ENCODE measurements at places on chromosomes 1 and 21.

DNA sequence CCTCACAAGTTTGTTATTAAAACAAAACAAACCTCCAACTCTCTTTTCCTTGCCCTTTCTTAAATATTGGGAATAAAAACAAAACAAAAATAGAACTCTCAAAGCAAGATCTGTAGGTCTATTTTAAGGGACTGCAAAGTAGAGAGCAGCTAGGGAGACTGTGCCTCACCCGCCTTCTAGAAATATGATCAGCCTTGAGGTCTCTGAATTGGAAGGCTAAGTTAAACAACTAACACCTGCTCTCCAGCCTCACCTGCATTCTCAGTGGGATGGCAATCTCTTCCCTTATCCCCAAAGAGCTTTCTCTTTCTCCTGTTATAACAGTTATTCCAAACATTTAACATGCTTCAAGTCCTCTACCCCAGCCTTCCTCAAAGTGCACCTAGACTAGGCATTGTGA, 75.5 kb upstream of the TNR start:
- DNase-seq = no peak

GRCh38 chr21:42829954-42830353, 49.4 kb downstream of the WDR4 start:
- DNase-seq = no peak

GRCh38 chr21:30104241-30104640, 62.4 kb downstream of the CLDN17 start:
- no peak for DNase-seq

GRCh38 chr1:205716371-205717132, 33.4 kb downstream of the NUCKS1 start:
- no peak for DNase-seq

DNA sequence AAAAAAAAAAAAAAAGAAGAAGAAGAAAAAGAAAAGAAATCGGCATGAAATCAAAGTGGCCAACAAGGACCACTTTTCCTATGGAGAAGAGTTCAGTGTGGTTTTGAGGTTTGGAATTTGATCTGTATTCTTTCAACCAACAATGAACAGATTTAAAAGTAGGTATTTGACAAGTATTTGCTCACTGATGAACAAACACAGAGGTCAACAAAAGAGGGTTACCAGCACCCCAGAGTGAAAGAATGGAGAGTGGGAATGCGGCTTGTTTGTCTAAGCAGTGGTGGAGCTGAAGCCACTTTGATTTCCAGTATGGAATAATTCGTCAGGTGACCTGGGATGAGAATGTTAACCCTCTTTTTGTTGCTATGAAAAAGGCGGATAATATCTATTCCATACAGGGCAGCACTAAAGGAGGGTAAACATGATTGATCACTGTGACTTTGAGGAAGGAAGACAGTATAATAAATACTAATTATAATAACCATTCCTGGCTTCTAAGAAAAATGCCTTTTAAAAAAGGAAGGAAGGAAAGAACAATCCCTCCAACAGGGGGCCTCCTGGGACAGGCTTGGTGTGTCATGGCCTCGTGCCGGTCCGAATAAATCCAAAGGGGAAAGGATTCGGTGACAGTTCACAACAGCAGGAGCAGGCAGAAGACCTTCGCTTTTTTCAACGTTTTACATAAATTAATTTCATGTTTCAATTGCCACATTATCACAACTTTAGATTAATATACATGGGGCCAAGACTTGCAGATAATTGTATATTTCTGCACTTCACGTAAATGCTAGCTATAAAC, 37.2 kb upstream of the SIM2 start:
- DNase-seq = no peak

DNA sequence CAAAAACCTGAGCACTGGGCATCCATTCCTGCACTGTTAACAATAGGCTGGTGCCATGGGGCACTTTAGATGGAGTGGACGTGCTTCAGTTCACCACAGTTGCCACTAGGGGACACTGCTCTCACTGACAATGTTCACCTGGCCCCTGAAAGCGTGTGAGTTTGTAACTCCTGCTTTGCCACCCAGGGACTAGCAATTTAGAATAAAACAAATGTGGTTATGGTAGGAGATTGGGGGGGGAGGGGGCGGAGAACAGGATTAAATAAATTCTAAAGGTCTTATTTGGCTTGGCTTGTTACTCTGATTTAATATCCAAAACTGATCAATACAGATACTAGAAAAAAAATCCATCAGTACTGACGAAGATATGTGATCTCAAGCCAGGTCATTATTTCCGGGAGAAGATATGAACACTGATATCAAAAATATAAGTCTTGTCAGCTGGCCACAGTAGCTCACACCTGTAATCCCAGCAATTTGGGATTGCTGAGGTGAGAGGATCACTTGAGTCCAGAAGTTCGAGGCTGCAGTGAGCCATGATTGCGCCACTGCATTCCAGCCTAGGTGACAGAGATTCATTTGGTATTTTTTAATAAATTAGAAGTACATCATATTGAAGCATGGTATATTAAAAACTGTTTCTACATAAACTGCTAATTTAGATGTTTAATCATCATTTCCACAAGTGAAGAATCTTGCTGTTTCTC, 23.2 kb downstream of the INTS7 start:
- peak; percentile 37 for DNase-seq

- DNase-seq = no peak
These were observed 257.2 kb upstream of the AJAP1 start for GRCh38 chr1:4397196-4397595.

GRCh38 chr1:4726620-4727341, 72.4 kb downstream of the AJAP1 start:
- no peak for DNase-seq

DNA sequence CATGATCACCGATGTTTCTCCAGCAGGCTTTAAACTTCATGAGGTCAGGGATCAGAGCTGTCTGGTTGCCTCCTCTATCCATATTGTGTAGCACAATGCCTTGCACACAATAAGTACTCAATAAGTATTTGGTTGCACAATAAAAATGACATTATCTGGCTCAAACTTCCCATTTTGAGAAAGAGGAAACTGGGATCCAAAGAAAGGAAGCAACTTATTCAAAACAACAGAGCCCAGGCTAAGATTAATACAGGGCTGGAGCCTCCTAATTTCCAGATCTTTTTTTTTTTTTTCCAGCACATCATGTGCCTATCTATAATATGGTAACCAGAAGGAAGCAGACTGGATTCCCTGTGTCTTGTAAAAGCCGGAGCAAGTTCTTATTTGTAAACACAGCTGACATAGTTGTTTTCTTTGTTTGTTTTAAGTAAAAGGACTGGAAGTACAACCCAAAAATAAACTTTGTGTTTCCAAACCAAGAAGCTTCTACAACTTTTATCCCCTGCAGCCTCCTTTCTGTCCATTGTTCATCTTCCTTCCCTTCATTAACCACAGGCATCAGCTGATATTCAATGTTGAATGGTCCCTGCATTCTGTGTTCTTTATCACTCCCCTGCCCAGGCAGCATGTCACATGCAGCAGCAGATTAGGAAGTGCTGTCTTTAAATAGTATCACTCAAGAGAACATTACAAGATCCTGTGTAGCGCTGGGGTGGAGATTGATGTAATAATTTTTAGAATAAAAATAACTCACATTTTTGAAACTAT, 71.2 kb upstream of the HOOK1 start:
- no peak for DNase-seq

DNA sequence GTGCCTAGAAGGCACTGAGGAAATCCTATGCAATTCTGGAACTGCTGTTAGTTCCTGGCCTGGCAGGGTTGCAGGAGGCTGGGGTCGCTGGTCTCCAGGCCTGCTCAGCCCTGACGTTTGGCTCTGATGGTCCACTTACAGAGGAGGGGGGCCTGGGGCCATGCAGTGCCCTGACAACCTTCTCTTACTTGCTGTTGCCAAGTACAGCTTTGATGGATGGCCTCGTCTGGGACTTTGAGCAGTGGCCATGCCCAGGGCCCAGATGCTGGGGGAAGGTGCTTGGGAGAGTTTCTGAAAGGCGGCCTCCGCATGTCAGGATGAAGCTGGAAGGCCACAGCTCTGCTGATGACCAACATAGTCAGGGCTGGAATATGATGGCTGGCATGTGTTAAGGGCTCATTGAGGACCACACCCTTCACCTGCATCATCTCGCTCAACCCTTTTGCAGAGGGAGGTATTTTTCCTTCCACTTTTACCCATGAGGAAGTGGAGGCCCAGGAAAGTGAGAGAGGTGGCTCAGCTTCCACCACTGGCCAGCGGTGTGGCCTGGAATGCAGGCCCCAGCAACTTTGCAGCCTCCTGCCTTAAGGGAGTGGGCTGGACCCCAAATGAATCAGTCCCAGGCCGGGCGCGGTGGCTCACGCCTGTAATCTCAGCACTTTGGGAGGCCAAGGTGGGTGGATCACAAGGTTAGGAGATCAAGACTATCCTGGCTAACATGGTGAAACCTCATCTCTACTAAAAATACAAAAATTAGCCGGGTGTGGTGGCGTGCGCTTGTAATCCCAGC, 34.7 kb upstream of the LRRC3 start:
- DNase-seq = no peak

DNA sequence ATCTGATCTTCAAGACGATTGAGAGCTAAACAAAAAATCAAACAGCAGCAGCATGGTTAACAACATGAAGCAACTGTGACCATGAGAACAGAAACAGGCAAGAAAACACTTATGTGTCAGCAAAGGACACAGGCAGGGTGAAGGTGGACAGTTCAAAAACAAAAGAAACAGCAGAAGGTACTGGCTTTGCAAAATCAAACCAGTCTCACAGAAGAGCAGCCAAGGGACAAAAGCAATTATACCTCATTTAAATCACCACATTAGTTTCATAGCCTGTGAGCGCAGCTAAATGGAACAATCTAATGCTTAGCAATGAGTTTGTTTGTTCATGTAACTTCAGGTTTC, 59.1 kb downstream of the CAPN2 start:
- no peak for DNase-seq

- DNase-seq = peak; percentile 76
These were observed 473.5 kb downstream of the PTPRU start for GRCh38 chr1:29709704-29710280.

- DNase-seq = no peak
These were observed 545.2 kb downstream of the MRPL39 start for GRCh38 chr21:25062061-25062460.

Measured in SW 1271 (cell line).